ENCODE measurements at places on chromosomes 13 and 19. TPM values are rescaled to one million over a fixed set of nuclear protein-coding genes. Genes with fewer than 3 reads are reported as not detected.
A peak's percentile ranks its signal among the peaks of the same experiment; 100 is the strongest.

GRCh38 chr13:73496711-73497110 lies 437.9 kb downstream of the KLF5 start:
- no peak for DNase-seq

DNA sequence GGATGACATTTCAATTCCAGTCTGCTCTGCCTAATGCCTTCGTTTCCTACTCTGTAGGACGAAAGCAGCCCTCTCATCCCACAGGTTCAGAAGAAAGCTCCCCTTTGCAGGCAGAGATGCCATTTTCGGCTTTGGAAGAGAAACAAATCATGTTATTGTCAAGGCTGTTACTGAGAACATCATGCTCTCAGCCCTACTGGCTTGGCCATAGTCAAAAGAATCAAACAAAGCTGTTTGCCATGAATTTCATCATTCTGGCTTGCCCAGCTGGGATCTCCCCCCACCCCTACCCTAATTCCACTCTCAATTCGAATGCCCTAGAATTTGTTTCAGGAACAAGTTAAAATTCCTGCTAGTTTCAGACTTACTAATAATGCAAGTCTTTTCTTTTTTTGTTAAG lies 162.3 kb upstream of the SERP2 start:
- DNase-seq: no peak

The CGB8 gene
- total RNA-seq: 4.7 TPM

The LIPE gene
- total RNA-seq: not detected

- DNase-seq: no peak
Measured at GRCh38 chr13:58998716-58999115, 1165.0 kb downstream of the DIAPH3 start.

DNA sequence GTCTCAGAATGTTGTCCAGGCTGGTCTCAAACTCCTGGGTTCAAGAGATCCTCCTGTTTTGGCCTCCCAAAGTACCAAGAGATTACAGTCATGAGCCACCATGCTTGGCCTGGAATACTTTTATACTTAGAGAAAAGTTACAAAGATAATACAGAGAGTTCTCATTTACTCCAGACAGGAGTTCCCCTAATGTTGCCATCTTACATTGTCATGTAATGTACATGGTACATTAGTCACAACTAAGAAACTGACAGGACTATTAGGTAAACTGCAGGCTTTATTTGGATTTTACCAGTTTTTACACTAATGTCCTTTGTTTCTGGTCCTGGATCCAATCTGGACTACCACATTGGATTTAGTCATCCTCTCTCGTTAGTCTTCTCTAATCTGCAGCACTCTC lies 2.3 kb upstream of the C19orf84 start:
- no peak for DNase-seq

The TNFSF11 gene
- not detected for total RNA-seq

DNA sequence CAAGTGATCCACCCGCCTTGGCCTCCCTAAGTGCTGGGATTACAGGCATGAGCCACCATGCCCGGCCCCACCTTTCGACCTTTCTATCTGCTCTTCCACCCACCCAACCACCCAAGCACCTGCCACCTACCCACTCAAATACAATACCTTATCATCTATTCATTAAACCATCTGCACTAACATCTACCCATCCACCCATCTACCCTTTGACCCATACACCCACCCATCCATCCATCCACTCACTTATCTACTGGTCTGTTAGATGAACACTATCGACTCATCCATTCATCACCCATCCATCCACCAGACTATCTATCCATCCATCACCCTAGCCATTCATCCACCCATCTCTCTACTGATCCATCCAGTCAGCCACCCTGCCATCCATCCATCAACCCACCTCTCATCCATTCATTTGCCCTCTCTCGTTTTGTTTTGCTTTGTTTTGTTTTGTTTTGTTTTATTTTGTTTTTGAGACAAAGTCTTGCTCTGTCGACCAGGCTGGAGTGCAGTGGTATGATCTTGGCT lies 17.2 kb downstream of the EML2 start:
- DNase-seq: no peak

The SLITRK1 gene
- total RNA-seq: 0.89 TPM

DNA sequence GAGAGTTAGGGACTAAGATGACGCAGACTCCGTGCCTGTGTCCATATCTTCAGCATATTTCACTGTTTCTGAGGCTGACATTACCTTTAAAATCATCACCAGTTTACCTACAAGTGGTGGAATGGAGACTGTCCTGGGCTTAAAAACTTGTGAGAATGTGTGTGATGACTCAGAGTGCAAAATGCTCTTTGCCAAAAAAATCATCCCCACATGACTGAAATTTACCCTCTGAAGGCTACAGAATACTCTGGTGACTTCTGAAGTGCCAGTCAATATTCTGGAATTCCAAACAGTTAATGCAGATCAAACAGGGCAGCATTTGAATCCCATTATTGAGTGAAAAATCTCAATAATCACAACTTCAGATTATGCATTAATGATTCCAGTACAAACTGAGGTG lies 901.4 kb downstream of the EFNB2 start:
- no peak for DNase-seq

- DNase-seq: peak; percentile 81
Measured at GRCh38 chr19:12788682-12789097, 2.6 kb upstream of the JUNB start.

DNA sequence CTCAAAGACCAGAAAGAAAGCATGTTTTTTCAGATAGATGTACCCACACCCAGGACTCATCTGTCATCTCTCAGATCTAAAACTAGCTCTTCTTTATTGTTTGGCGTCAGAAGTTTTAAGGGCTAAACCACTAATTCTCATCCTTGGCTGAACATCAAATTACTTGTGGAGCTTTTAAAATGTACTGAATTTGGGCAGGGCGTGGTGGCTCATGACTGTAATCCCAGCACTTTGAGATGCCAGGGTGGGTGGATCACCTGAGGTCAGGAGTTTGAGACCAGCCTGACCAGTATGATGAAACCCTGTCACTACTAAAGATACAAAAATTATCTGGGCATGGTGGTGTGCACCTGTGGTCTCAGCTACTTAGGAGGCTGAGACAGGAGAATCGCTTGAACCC lies 47.4 kb downstream of the RCBTB2 start:
- no peak for DNase-seq

The BORA gene
- total RNA-seq: 18.1 TPM

The LRP3 gene
- 85.2 TPM for total RNA-seq

DNA sequence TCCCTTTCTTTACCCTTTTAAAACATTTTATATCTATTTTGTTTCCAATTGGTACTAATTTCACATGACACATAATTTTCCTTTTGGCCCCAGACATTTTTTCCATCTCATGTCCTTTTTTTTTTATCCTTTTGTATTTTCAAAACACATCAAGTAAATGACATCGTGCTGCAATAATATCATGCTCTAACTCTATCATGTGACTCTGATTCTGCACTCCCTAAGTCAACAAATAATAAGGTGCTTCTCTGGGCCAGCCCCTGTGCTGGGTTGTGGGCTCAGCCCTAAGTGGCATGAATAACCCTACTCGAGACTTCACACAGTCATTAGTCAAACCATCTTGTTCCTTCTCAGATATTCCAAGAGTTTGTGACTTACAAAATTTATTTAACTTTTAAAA lies 21.7 kb downstream of the NALCN start:
- DNase-seq: no peak

GRCh38 chr13:112131081-112131712 lies 64.2 kb downstream of the SOX1 start:
- DNase-seq: no peak

GRCh38 chr13:28496188-28496564 lies 1.2 kb upstream of the FLT1 start:
- DNase-seq: no peak

DNA sequence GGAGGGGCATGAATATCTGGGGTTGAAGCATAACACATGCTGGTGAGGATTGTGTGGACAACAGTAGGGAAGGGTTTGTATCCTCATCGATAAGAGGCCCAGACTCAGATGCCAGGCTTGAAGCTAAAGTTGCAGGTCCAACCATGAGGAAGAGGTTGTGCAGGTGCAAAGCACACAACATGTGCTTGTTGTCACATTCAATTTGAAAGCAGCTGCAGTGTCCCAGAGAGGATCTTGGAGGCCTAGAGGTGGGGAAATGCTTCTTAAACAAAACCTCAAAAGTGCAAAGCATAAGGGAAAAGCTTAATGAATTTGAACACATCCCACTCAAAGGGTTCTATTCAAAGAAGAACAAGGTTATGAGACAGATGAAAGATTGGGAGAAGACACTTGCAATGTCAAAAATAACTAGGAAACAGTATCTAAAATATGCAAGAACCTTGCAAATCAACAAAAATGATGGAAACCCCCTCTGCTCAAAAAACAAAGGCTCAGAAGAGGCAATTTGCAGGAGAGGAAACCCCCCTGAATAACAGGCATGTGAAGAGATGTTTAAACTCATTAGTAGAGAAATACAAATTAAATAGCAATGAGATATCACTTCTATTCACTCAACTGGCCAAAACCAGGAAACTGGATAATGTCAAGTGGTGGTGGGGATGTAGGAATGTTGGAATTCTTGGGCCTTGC lies 187.1 kb downstream of the KATNAL1 start:
- DNase-seq: no peak

The AMH gene
- total RNA-seq: 10.0 TPM

DNA sequence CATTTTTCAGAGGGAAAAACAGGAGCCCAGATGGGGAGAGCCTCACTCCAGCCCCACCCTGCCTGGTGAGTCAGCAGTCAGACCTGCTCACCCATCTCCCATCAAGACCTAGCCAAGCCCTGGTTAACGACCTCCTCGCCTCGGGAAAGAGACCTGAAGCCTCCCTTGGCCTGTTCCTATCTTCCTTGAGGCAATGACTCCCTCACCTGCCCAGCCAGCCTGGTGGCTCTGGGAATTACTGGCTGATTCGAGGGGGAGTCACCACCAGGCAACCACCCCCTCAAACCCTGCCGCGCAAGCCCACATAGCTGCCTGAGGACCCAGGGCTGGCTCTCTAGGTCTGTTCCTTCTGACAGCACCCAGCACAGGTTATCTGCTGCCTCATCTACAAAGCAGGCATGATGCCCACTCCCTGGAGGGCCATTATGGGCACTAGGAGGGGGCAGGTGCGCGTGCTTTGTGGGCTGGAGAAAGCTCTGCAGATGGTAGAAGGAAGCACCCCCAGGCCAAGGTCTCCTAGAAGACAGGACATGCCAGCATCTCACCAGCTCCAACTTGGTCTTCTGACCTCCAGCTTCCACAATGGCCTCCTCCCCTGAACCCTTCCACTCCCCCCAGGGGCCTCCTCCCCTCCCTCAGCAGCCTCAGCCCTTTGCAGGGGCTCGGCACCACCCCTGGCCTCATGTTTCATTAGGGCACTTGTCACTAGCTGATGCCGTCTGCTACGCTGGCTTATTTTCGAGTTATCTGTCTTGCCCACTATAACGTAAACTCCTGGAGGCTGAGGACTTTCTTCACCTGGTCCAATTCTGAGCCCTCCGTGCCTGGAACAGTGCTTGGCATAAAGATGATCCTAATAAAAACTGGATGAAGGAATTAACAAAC lies 10.4 kb downstream of the DEDD2 start:
- DNase-seq: peak; percentile 91

GRCh38 chr13:101449790-101450748 lies 2.4 kb upstream of the ITGBL1 start:
- DNase-seq: peak; percentile 91

- DNase-seq: no peak
Measured at GRCh38 chr13:24005755-24006281, 108.5 kb upstream of the C1QTNF9B start.

DNA sequence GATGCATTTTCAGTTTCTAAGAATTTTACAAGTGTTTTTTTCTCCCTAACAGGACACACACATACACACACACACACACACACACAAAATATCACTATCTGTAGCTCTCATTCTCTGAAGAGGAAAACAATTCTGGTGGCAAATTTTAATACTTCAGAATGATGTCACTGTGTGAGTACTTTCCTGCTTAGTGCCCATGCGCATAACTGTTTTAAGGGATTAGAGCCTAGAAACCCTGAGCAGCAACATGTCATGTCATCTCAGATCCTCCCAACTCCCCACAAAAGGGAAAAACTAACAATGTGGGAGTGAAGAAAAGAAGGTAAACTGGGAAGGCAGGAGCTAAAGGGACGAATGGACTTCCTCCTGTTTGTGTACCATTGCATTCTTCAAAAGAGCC lies 401.2 kb downstream of the SPRY2 start:
- DNase-seq: no peak

GRCh38 chr19:50401605-50402450 lies 16.9 kb upstream of the SPIB start:
- DNase-seq: no peak

- peak; percentile 68 for DNase-seq
Measured at GRCh38 chr13:27403203-27403678, 21.2 kb upstream of the GTF3A start.

DNA sequence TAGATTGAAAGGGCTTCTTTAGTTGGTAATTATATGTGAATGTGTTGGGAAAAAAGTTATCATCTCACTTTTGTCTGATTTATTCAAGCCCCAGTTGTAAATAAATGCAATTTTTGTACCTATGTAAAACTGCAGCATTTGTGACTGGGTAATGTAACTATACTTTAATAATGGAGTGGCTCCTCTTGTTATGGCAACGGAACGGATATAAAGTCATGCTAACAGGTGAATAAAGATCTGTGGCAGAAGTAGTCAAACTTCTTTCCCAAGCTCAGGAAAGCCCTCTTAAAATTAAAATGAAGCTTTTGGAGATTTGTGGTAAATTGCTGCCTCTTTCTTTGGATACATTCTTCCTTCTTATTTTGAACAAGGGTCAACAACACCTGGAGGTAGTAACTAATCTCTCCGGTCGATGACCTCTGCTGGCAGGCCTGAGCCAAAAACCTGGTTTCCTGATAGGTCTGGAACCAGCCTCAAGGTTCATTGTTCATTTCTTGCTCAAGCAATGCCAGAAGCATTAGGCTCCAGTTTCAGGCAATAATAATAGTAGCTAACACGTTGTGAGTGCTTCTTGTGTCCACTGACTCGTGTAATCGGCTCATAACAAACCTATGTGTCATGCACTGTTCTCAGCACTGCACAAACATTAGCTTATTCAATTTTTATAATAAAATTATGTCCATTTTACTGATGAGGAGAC lies 313.4 kb upstream of the DACH1 start:
- no peak for DNase-seq

DNA sequence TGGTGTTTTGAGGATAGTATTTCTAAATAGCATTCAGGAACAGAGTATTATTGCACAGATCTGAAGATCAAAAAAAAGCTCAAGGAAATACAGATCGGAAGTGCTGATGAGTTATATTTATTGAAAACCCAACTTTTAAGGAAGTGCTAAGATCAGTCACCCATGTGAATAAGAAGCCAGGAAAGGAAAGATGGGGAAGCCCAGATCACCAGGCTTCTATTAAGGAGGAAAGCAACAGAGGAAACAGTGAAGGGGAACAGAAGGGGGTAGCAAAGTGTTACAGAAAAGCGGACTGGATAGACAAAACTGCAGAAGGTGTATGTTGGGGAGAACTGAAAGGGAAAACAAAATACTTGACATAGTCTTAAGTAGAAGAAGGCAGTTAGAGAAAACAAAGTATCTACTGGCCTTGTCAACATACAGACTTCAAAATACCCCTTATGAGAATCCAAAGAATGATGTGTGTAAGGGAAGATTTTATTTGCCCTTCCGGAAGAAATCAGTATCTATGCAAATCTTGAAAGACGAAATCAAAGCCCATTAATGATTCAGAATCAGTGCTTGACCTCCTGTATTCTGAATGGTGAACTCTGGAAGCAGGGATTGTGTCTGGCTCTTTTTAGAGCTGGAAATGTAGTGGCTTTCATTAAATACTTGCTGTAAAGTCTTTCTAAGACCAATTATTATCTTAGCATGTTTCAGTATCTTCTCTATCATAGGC lies 12.1 kb downstream of the UFM1 start:
- DNase-seq: no peak

The ATP8A2 gene
- total RNA-seq: 1.1 TPM

GRCh38 chr13:110046811-110047210 lies 260.1 kb downstream of the COL4A1 start:
- no peak for DNase-seq
